ENCODE measurements at places on chromosomes 5 and 9. TPM values are rescaled to one million over a fixed set of nuclear protein-coding genes. Genes with fewer than 3 reads are reported as not detected.

GRCh38 chr5:149485655-149486615, 65.3 kb downstream of the CSNK1A1 start:
- peak; percentile 95 for DNase-seq

DNA sequence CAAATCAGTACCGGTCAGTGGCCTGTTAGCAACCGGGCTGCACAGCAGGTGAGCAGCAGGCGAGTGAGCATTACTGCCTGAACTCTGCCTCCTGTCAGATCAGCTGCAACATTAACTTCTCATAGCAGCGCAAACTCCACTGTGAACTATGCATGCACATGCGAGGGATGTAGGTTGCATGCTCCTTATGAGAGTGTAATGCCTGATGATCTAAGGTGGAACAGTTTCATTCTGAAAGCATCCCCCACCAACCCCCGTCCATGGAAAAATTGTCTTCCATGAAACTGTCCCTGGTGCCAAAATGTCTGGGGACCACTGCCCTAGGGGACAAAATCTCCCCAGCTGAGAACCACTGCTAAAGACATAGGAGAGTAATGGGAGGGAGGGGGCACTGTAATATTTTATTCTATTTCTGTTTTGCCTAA, 51.1 kb downstream of the P4HA2 start:
- DNase-seq = no peak

- no peak for DNase-seq
These were observed 4.6 kb upstream of the MYORG start for GRCh38 chr9:34381323-34381722.

- no peak for DNase-seq
These were observed 41.4 kb upstream of the KIAA1958 start for GRCh38 chr9:112445196-112445595.

Gene LCN1
- total RNA-seq = not detected

- peak; percentile 25 for DNase-seq
These were observed 86.9 kb downstream of the NUDT12 start for GRCh38 chr5:103475629-103476240.

DNA sequence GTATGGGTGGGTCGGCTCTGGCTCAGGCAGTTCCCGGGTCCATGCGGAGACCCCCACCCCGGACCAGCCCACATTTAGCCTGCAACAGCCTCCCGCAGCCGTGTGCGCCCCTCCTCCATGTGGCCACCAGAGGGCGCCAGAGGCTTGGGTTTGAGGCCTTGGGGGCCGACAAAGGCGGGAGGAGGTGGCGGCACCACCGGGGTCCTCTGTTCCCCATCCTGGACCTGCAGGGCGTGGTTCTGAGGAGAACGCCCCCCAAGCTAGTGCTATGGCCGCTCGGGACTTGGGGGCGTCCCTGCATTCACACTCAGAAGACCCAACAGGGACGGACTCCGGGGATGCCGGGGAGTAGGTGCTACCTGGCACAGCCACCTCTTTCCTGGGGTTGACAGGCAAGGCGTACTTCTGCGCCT, 16.5 kb downstream of the ASS1 start:
- peak; percentile 72 for DNase-seq

DNA sequence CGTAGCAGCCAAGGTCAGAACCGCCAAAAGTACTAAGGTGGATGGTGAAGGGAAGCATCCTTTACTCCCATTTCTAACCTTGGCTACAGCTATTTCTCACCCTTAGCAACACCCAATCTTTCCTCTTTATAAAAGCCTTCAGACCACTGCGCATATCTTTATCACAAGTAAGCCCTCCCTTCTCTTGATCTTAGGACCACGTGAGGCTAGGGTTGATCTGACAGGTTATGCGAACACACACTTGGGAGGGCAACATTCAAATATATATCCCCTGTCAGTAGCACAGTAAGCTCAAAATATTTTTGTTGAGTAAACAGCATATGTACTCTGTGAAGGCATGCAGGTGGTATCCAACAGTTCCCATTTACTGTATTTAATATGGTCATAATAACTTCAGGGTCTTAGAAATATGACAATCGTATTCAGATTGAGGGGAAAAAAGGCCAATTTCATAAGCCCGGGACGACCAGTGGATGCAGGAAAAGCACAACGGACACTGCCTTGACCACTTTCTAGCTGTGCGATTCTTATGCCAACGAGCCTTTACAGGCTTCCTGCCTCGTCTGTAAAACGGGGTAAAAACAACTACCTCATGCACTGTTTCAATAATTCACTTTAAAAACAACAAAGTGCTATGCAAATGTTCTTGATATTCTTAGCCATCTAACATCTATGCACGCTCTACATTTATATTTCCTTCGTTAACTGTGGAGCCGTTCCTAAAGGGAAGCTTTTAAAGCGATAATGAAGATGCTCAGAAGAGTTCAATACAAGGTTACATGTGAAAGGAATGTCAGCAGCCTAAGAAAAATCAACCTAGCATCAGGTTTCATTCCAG, 1.3 kb downstream of the ARSB start:
- DNase-seq = no peak

Gene DOK3
- 3.7 TPM for total RNA-seq

- no peak for DNase-seq
These were observed 57.5 kb upstream of the FREM1 start for GRCh38 chr9:14967450-14968321.

- DNase-seq = no peak
These were observed 132.5 kb upstream of the FBXL7 start for GRCh38 chr5:15367489-15367888.

Gene COL15A1
- 0.74 TPM for total RNA-seq

GRCh38 chr5:166992874-166993722, 1298.3 kb upstream of the WWC1 start:
- DNase-seq = peak; percentile 16

- DNase-seq = peak; percentile 56
These were observed 11.8 kb upstream of the EXOC3 start for GRCh38 chr5:431001-431710.

GRCh38 chr5:86579502-86579901, 38.2 kb upstream of the COX7C start:
- DNase-seq = no peak

Gene PFN3
- not detected for total RNA-seq

DNA sequence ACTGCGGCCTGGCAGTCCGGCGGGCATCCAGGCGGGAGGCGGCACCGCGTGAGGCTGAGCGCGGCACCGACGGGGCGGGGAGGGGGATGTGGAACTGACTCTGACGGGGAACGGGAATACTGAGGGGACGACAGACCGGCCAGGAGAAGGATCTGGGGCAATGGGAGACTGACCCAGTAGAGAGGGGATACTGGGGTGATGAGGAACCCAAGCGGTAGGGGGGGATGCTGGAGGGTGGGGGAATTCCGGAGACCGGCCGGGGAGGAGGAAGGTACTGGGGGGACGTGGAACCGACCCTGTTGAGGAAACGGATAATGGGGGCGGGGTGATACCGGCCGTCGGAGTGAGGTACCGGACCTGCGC, 423 bp downstream of the IPPK start:
- DNase-seq = peak; percentile 49

GRCh38 chr9:77947651-77948050, 84.0 kb downstream of the GNAQ start:
- no peak for DNase-seq

Gene SLC12A2
- total RNA-seq = 46.6 TPM

DNA sequence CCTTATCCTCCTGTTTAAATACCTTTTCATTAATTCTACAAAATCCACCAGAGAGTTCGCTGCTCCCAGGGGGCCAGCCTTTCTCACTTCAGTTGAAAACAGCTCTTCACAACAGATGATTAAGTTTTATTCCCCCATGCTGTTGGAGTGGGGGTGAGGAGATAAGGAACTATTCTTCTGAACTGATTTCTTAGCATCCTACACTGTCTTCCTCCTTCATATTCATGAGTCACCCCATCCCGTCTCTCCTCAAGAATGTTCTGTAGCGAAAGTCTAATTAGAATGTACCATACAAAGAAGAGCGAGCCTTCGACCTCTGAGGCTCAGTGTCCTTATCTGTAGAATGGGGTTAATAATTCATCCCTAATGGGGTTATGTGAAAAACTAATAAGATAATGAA, 138.0 kb downstream of the PIK3R1 start:
- peak; percentile 30 for DNase-seq

DNA sequence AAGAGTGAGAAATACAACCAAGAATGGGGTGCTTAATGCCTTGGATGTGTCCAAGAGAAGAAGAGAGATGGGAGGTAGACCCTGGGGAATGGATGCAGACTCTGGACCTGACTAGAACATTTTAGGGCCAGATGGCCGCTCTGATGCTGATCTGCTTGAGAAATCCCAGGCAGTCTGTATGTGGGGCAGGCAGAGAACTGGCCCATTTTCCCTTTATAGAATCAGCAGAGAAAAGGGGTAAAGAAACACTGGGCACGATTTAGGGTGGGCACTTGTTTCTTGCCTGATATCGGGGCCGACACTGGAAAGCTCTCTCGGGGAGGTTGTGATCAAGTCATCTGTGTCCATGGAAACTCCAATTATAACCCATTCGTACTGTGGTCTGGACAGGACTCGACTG, 118.5 kb upstream of the FSTL4 start:
- DNase-seq = no peak

Gene FRMPD1
- 0.06 TPM for total RNA-seq

GRCh38 chr5:160887780-160888179, 35.8 kb upstream of the ATP10B start:
- no peak for DNase-seq

- no peak for DNase-seq
These were observed 4.8 kb downstream of the NR2F1 start for GRCh38 chr5:93587597-93588351.

Gene LCN12
- not detected for total RNA-seq

Gene ZBTB26
- total RNA-seq = 6.4 TPM

Gene HAND1
- not detected for total RNA-seq

GRCh38 chr9:79564105-79564504, 7.7 kb upstream of the TLE4 start:
- DNase-seq = no peak

DNA sequence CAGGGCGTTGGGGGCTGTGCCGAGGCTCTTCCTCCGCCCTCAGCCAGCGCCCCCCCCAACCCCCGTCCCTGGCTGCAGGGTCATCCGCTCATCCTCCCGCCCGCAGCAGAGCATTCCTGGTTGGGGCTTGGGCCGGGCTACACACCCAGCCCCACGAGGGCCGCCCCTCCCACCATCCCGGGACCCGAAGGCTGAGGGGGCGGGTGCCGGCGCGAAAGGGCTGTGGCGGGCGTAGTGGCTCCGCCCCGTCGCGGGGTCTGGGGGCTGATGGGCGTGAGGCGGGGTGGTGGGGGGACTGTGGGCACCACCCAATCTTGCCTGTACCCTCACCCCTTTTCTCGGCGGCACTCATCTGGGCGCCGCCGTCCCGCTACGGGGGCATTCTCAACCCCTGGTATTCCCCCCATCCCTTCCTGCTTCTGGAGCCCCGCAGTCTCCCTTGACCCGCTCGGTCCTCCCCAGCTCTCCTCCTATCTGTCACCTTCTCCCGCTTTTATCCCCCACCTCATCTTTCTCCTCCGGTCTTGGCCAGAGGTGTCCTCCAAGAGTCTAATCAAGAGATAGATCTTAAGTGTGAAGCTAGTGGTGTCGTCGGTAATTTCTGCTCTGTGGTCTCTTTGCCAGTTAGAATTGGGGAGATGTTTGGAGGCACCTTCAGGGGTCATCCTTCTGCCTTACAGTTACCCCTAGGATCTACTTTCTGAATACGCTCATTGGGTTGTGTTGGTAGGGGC, 1.6 kb downstream of the FER start:
- peak; percentile 42 for DNase-seq

DNA sequence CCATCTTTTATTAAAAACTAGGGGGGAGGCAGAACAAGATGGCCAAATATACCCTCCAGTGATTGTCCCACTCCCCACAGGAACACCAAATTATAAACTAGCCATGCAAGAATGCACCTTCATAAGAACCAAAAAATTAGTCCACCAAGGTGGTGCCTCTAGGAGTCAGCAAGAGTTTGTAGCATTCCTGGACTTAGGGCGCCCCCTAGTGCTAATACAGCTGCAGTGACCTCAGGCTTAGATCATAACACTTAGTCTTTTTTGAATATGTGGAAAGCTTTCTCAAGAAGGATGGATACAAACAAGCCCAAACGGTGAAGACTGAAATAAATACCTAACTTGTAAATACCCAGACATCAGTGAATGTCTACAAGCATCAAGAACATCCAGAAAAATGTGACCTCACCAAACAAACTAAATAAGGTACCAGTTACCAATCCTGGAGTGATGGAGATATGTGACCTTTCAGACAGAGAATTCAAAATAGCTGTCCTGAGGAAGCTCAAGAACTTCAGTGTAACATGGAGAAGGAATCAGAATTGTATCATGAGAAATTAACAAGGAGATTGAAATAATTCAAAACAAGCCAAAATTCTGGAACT, 19.3 kb downstream of the PPIP5K2 start:
- DNase-seq = peak; percentile 70

GRCh38 chr9:99602854-99603253, 218.8 kb upstream of the NR4A3 start:
- no peak for DNase-seq

Gene HSD17B3
- not detected for total RNA-seq

- no peak for DNase-seq
These were observed 201.3 kb downstream of the ARHGAP26 start for GRCh38 chr5:142971303-142972013.

DNA sequence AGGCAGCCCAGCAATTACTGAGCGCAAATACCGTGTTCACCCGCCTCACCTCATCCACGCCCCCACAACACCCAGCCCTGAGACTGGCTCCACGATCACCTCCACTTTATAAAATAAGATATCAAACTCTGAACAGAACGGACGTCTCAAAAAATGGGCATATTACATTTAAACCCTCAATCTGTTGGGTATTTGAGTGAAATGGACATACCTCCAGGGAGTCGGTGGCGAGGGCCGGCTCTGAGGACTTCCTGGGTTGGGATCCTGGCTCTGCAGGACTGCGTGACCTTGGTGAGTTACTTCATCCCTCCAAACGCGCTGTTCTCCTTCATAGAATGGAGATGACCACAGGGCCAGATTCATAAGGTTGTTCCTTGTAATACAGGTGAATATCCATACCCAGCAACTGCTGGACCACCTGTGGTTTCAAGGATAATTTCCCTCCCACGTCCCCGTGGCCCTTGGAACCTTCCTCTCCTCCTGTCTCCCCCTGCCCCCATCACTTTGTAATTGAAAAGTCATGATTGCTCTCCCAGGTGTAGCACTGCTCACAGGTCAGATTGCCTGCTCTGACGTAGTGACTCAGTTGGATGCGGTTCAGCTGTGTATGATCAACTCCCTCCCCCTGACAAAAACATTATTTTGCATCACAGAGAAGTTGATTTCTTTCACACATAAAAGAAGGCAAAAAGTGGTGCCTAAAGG, 135.6 kb downstream of the KCNIP1 start:
- DNase-seq = no peak

DNA sequence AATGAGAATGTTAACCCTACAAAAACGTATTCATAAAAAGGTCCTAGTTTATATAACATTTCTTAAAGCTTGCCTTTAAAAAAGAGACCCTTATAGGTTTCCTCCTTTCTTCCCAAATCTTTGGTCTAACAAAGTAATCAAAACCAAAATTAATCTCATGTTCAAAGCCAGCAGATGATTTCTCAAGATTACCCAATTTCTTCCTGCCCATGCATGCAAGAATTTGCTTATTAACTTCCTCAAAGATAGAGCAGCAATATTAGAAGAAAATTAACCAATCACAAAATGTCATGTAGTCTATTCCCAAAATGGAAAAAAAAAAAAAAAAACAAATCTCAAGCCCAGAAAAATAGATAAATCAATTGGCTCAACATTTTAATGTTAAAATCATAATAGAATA, 114.9 kb downstream of the MLLT3 start:
- DNase-seq = no peak

GRCh38 chr5:79183617-79184016, 52.3 kb upstream of the JMY start:
- DNase-seq = no peak

- DNase-seq = no peak
These were observed 665.0 kb upstream of the RIOK2 start for GRCh38 chr5:97847920-97848631.

- DNase-seq = no peak
These were observed 28.2 kb downstream of the HAVCR1 start for GRCh38 chr5:157030692-157031091.
